ENCODE measurements at places on chromosomes 12 and 14.
A peak's percentile ranks its signal among the peaks of the same experiment; 100 is the strongest.

- DNase-seq, result no peak
Measured at GRCh38 chr12:66024949-66025348, 105.6 kb downstream of the LLPH start.

- no peak for DNase-seq
Measured at GRCh38 chr14:59306775-59307174, 118.3 kb downstream of the DAAM1 start.

- DNase-seq, result no peak
Measured at GRCh38 chr14:28536889-28537288, 229.7 kb upstream of the FOXG1 start.

GRCh38 chr12:24138041-24138440, 188.6 kb upstream of the SOX5 start:
- no peak for DNase-seq

DNA sequence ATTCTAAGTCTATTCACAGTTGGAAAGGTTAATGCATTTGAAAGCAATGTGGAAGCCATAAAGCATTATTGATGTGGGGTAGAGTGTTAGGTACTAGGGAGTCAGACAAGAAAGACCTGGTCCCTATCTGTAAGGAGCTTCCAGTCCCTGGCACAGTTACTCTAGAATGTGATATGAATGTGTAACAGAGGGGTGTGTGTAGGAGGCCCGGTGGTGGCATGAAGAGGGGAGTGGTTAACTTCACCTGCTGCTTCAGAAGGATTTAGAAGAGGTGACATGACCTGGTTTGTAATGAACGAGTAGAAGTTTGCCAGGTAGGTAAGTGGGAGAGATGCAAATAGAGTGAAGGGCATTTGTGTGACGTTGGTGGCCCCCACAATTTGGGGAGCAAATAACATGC, 15.1 kb upstream of the GALNT6 start:
- no peak for DNase-seq

- peak; percentile 58 for DNase-seq
Measured at GRCh38 chr12:123089631-123090353, 61.1 kb downstream of the PITPNM2 start.

GRCh38 chr14:21197418-21198205, 41.7 kb upstream of the OR5AU1 start:
- no peak for DNase-seq

- DNase-seq, result no peak
Measured at GRCh38 chr12:77940567-77940966, 109.9 kb downstream of the NAV3 start.

DNA sequence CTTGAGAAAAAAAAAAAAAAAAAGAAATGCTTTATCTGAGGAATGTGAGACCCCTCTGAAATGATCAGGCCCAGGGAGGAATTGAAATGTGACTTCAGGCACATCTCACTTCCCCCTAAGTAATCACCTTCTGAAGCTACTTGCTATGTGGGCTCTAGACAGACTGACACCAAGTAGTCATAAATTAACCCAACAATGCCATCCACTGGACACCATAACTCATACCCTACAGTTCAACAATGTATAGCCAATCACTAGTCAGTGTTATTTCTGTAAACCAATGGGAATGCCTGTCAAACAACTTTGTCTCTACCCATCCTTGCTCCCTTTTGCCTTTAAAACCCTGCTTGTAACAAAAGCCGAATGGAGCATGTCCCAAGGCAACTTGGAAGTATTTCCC, 182.7 kb upstream of the TMPO start:
- no peak for DNase-seq

DNA sequence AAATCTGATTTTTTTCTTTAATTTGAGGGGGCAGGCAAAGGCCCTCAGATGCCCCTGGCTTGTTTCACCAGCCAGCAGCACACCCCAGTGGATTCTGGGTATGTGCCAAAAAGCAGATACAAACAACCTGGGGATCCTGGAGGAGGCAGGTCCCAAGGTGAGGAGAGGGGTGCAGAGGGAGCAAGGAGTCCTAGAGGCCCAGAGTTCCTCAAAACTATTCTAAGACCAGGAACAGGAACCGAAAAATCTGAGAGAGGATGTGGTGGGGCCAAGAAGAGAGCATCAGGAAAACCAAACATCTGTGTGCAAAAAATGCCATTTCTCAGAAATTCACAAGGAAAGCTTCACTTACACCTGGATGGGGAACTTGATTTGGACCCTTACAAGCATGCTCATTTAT, 8.2 kb downstream of the KCNA5 start:
- no peak for DNase-seq

DNA sequence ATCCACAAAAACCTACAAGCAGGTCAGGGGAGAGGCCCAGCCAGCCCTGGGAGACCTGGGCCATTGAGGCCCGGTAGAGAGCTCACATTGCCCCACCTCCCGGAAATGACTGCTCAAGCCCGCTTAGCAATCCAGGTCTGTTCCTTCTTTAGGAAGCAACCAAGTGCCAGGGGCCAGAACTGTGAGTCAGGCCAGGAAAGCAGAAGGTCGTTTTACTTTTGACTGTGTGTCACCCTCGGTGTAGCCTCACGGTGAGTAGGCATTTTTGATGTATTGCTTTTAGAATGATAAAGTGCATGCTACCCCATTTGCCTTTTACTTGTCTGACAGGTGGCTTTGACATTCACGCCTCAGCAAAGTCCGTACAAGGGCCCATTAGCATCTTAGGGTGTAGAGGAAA, 25.4 kb upstream of the PWP1 start:
- no peak for DNase-seq

DNA sequence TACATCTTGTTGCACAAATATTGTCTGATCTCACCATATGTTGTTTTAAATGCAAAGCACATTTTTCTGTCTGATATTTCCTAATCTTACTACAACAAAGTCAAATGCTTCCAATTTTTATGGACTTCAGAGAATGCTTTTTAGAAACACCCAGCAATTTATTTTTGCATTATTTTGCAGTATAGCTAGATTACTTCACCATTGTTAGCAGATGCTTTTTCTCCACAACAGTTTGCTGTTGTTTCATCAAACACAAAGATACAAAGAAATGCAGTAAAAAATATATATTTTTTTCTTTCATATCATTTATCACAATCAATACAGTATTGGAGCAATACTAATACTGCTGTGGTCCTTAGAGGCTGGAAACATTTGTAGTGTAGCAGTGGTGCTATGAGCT, 674.4 kb downstream of the TMTC2 start:
- DNase-seq, result no peak

DNA sequence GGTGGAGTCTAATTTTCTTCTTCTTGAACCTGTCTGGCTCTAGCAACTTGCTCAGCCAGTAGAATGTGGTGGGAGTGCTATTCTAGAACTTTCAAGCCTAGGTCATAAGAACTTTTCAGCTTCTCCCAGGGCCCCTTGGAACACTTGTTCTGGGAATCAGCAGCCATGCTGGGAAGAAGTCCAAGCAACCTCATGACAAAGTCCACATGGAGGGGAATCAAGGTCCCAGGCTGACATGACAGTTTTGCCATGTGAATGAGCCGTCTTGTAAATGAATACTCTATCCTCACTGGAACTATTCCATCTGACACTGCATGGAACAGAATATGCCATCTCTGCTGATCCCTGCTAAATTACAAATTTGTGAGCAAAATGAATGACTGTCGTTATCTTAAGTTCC, 214.2 kb upstream of the TBX3 start:
- no peak for DNase-seq

- DNase-seq, result no peak
Measured at GRCh38 chr12:131892711-131893604, 1.5 kb upstream of the ULK1 start.

DNA sequence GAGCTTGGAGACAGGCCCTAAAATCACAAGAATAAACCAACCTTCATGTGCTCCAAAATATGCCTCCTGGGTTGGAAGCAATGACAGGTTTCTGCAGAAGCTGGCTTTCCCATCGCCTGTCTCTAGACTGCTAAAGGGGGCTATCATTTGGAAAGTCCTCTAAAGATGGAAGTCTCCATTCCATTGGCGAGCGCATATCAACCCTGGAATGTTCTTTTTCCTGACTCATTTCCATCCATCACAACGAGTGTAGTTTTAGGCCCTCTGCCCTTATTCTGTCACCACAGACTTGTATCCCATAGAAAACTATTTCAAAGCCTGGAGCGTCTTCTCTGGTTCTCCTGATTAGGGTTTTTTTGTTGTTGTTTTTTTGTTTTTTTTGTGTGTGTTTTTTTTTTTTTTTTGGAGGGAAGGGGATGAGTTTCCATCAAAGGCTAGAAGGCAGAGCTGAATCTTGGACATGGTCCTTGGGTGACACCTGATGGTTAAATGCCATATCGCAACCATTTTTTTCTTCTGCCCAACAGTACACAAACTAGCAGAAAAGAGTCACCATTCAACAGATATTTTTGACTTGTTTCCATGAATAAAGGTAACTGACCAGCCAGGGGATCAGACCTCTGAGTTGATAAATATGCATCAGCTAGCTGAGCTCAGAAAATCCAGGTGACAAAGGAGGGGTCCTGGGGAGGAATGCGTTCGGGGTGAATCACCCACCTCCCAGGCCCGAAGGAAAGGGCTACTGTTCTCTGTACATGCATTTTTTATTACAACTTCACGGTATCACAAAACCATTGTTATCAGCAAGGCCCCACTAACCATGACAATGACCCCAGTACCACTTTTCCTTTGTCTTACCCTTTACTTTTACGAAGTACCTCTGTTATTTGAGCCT, 40.5 kb downstream of the KCNA5 start:
- DNase-seq, result no peak

DNA sequence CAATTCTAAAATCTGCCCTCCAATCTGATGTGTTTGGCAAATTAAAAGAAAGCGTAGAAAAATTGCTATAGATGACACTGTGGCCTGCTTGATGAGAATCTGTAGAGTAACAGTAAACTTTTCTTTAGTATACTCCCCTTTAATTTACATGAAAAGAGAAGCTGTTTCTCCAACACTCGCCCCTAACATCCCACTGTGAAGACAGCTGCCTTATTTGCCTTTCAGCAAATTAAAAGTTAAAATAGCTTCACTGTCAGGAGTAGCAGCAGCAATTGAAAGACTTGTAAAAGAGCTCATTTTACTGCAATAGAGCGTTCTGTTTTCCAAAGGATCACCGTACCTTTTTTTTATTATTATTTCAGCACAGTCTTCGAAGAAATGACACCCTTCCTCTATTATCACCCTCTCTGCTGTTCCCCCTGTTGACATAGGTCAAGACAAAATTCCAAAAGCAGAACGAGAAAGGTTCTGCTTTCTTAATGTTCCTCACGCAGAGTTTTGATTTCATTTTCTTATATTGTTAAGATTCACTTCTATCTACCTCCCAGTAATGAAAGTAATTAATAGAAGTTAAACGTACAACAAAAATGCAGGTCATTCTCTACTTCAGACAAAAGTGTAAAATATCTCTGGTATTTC, 153.5 kb upstream of the USP15 start:
- no peak for DNase-seq

GRCh38 chr12:1644534-1645438, 15.8 kb downstream of the WNT5B start:
- DNase-seq, result peak; percentile 51
